ENCODE measurements at places on chromosomes 3 and 15.

DNA sequence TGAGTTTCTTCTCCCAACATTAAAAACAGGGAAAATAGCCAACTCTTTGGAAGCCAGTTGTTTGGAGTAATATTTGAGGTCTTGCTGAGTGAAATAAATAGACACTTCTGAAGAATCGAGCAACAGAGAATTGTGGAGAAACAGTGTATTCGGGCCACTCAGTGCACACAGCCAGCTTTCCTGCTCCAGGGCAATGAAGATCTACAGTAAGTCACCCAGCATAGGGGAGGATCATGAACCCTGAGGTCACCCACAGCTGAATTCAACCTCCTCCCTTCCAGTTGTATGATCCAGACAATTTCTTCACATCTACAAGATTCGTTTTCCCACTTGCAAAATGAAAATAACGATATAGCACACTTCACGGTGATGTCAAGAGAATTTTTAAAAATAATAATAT, 161.7 kb upstream of the BCL6 start:
- no peak for ATAC-seq

DNA sequence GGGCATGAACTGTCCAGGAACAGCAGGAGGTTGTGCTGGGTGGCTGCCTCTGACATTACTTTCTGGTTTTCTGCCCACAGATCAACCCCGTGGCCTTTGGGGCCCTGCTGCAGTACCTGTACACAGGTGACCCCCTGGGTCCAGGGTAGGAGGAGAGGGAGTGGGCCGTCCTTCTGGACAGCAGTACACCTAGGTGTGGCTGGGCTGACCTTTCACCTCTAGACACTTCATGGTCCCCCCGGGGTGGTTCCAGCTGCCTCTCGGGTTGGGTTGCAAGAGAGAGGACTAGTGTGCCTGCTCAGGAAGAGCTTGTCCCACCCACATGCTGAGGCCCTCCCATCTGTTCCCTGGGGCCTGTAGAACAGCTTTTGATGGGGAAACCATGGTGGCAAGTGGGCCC, 3.7 kb downstream of the ABTB1 start:
- ATAC-seq: no peak

- ATAC-seq: peak; percentile 61
Measured at GRCh38 chr3:136818769-136819391, at the start of gene SLC35G2. Gene SLC35G2 (plus strand): TSS chr3:136819126. CDS start chr3:136854461, 35,335 bp downstream.

DNA sequence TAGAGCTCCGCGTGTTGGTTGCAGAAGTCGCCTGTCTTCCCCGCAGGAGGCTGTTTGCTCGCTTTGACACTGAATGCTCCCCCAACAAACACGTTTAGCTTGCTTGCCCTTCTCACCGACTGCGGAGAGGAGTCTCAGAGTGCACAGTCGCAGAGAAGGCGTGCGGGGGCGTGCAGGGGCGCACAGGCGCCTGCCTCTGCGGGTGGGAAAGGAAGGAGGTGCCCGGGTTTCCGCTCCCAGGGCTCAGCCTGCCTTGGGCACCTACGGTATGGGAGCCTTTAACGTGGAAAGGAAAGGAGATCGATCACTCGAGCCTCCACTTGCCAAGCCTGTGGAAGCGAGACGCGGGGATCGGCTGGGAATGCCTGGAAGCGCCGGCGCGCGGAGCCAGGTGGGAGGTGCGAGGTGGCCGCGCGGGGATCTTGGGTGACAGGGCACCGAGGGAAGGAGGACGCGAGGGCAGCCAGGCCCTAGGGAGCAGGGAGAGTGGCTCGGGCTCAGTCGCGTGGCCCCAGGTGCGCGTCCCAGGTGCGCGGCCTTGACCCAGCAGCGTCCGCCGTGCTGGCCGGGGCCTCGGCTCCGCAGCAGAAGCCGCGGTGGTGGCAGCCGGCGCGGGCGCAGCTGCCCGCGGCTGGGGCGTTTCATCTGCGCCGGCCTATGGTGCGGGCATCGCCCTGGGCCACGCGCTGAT, at the start of gene FAN1:
TSS of gene FAN1 (plus strand) at position 419 of the 691 bp plus-strand sequence. CDS start 749 bp downstream, outside the sequence.
- peak; percentile 94 for ATAC-seq

GRCh38 chr3:113668015-113668414, 28.4 kb downstream of the USF3 start:
- no peak for ATAC-seq

DNA sequence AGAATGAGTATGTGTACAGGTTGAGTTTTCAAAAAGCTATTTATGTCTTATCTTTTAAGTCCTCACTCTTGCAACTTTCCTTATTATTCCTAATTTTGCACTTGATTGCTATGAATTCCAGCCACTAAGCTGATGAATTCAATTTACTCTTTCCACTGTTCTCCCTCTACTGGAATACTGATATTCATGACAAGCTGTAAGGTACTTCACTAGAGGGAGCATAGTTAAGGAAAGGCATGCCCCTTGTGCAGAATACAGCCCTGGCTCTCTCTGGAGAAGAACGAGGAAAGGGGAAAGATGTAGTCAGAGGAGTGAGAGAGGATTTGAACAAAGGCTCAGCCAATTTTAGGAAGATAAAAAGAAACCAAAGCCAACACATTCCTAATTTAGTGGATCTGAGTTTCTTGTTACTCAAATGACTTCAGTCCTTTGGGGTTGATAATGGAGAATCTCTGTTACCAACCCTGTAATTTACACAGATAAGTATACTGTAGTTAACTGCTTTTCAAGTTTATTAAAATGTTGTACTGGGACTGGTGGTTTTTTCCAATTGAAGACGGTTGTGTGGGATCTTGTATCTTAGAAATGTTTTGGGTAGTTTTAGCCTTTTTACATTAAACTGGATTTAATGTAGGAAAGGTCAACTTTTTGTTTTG, 4.0 kb downstream of the SCAANT1 start:
- ATAC-seq: no peak

GRCh38 chr3:54433846-54434245, 311.5 kb downstream of the CACNA2D3 start:
- ATAC-seq: no peak

Data from stimulated activated memory B cell treated with anti-CD40 and anti-IgM and Interleukin-4, amounts not matched to agents 10 μg/mL and 1 μg/mL and 100 μg/mL, for 72 hours (primary cell).